ENCODE measurements at places on chromosomes 3 and 15.

DNA sequence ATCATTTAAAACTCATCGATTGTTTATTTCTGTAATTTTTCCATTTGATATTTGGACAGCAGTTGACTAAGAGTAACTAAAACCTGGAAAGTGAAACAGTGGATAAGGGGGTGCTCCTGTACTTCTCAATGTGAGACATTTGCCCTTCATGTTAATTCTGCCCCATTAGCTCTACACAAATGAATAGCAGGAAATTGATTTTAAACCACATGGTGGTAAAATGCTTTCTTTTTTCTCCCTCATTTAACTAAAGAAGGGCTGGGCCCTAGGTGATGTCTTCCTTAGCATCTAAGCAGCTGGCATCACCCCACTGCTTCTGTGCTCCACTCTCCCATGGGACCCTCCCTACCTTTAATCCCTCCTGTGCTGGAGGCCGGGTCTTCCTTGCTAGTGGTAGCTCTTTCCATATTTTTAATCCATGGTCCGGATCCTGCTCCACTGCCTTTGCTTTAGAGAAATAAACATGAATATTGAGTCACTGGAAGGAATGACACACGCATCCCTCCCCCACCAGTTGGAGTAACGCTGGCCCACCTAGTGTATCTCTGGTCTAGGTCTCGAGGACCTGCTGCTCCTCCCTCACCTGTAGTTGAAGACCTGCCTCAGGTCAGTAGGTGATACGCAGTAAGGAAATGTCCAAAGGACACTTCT is 30.2 kb upstream of the LAMP3 start:
- no peak for DNase-seq

DNA sequence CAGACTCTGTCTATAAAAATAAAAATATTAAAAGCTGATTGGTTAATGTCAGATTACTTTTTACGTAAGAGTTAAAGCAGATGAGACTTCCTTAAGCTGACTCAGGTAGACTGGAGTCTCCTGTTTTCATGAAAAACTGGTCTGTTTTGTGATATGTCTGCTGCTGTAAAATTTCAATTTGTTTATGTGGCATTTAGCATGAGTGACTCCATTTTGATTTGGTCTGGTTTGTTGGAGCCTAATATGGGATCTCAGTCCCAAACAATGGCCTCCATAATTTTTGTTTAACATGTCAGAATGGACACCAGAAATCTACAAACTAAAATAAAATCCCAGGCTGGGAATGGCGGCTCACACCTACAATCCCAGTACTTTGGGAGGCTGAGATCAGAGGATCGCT is 57.8 kb upstream of the LEKR1 start:
- DNase-seq, result no peak

DNA sequence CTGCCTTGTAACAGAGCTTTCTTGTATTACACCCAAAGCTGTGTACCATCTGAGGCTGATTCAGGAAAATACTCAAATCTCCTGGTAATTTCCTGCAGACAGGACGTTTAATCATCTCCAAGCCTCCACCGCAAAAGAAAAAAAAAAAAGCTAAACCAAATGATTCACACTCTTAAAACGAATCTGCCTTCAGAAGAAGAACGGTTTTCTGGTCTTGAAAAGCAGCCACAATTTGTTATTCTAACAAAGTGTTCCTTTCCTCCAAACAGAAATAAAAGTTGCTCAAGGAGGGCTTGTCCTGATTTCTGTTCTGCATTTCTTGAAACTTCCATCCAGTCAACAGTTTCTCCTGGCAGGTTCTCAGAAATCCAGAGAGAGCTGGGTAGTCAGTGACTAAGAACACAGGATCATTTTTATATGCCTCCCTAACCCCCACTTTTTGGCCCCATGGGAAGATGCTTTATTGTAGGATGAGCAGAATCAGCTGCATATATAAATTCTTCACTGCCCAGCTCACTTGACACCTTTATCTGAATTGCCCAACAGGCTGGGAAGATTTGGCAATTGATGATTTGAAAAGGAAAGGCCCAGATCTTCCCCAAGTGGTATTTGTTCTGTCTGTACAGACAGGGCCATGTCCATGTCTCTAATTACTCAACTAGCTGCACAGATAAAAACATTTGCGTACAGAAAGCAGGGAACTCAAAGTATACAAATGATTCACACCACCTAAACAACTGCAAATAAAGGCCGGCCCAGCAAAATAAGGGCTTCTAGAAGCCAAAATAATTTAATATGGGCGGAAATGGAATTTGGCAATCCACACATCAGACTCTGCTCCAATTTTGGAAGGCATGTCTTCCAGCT is 41.0 kb upstream of the PRICKLE2 start:
- no peak for DNase-seq

DNA sequence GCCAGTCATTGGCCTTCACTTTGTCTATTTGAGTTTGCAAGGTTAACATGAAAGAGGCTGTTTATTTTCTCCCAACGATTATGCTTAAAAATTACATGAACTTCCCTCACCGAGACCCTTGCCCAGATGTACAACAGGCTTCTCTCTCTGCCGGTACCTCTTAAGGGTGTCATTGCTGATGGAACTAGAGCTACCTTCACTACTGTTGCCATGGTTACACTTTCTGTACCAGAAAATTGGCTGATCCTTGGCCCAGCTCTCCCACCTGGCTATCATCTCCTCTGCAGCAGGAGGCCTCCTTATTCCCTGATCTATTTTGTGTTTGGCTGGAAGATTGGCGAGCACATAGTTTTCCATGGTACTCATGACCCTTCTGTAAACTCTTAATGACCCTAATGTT is 24.0 kb upstream of the LIPC start:
- DNase-seq, result no peak

GRCh38 chr15:92189166-92189565 is 204.5 kb upstream of the ST8SIA2 start:
- DNase-seq, result no peak

DNA sequence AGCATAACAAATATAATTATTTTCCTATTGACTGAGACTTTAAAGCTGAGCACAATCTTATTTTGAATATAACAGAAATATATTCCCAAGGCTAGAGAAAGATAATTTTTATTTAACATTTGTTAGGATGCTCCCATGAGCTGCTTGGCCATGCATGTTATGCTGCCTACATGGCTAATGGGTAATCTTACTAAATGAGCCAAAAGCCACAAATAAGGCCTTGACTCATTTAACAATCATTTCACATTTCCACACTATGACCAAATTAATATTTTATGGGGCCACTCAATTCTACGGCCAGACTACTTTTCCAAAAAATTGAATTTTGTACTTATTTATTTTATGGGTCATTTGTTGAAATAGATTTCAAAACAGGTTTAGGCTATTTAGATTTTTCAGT is 141.7 kb downstream of the MEIS2 start:
- DNase-seq, result no peak

Data from stimulated activated naive CD4-positive, alpha-beta T cell (primary cell).